ENCODE measurements at places on chromosomes 5 and 9.

DNA sequence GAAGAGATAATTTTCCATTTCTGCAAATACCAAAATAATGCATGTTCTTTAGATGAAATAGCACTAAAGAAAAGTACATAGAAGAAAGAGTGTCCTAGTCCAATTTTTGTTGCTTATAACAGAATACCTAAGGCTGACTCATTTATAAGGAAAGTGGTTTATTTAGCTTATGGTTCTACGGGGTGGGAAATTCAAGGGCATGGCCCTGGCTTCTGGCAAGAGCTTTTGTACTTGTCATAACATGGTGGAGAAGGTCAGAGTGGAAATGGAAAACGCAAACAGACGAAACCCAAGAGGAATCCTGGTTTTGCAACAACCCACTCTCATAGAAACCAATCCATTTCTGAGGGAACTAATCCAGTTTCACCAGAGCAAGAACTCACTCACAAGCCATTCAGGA lies 283.7 kb downstream of the CSNK1G3 start:
- DNase-seq, result no peak

DNA sequence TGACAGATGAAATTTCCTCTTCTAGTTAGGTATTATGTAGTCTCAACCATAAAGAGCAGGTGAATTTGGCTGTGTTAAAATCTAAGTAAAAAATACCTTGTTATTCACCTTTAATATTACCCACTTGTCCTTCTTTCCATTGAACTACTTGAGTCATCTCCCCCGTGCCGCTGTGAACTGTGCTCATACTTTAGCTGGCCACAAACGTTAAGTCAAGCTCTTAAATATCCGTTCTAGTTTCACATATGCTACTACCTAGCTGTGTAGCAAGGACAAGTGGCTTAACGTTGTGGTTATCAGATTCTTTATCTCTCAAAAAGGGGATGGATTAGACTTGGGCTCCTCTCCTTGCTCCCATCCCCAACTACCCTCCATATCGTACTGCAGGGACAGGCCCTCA lies 110.4 kb downstream of the EFNA5 start:
- no peak for DNase-seq

GRCh38 chr5:54981928-54982327 lies 3.5 kb downstream of the ESM1 start:
- DNase-seq, result no peak

DNA sequence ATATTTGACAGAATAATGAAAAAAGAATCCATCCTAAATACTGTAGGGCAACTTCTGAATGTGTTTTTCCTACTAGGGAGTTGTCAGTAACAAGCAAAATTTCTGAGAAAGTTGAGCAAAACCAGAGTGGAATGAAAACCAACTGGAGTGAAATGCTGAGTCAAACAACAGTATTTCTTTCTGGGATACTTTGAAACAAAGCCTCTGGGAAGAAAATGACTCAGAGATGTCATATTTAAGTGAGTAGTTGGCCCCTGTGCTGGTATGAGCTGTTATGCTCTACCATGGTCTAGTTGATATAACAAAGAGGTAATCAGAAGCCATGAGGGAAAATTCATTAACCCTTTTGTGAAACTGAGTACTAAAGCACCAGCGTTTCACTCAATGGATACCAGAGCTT lies 372.1 kb upstream of the C9orf72 start:
- no peak for DNase-seq

- no peak for DNase-seq
Measured at GRCh38 chr5:179228341-179229121, 116.7 kb downstream of the ADAMTS2 start.

DNA sequence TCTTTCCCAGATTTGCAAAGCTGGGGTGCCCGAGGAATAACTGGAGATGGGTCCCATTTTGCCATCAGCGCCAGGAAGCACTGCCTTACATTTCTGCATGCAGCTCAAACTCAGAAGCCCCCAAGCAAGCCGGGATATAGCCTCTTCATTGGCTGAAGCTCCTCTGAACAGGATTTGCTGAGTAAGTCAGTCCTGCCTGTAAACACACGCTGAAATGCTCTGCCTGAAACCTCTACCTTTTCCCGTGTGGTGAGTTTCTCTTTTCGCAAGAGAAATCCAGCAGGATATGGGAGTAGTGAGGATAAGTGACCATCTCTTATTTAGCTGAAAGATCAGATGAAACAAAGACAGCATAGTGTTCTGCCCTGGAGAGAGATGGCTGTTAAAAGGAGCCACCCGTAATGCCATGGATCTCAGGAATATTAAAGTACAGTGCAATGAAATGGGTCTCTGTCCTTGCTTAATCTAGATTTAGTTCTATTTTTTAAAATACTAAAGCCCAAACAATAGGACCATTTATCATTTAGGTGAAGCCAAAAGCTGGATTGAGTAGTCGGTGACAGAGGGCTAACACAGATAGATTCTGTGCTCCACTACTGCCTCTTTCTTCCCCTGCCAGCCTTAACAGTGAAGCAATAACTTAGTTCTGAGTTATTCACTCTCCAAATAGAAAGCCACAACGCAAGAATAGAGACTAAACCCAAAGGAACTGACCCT lies 177.5 kb upstream of the PPP2R2B start:
- no peak for DNase-seq

DNA sequence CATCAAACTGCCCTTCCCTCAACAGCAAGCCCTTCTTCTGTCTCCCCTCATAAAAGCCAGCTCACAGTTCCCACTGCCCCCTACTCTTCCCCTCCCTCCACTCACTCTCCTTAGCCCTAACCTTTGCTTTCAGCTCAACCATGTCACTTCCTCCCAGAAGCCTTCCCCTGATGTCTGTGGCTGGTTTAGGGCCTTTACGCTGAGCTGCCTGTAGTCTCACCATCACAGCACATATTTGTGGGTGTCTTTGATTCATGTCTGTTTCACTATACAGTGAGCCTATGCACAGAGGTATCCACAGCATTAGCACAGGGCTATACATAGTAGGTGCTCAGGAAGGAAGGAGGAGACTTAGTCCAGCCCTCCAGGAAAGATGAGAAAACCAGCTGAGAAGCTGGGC lies 34.7 kb downstream of the C9orf50 start:
- DNase-seq, result no peak

- DNase-seq, result no peak
Measured at GRCh38 chr5:71762826-71763225, 43.8 kb downstream of the CARTPT start.

- DNase-seq, result no peak
Measured at GRCh38 chr5:1792842-1793266, 6.8 kb downstream of the MRPL36 start.

- DNase-seq, result no peak
Measured at GRCh38 chr9:133656211-133657119, 20.3 kb downstream of the DBH start.

DNA sequence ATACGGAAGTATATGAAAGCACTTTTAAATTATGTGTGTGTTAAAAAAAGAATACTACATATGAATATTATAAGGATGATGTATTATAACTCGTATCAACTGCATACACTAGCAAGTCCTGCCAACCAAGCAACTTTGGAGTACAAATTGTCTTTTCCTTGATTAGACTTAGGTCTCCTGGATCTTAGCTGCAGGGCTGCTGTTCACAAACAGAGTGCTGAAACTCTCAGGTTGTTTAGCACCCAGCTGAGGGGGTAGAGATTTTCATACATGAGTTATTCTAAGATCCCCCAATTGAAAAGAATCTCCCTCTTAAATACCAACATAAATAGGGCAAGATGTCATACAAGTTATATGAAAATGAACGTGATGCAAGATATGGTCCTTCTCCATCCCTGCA lies 149.8 kb upstream of the TNC start:
- DNase-seq, result no peak

DNA sequence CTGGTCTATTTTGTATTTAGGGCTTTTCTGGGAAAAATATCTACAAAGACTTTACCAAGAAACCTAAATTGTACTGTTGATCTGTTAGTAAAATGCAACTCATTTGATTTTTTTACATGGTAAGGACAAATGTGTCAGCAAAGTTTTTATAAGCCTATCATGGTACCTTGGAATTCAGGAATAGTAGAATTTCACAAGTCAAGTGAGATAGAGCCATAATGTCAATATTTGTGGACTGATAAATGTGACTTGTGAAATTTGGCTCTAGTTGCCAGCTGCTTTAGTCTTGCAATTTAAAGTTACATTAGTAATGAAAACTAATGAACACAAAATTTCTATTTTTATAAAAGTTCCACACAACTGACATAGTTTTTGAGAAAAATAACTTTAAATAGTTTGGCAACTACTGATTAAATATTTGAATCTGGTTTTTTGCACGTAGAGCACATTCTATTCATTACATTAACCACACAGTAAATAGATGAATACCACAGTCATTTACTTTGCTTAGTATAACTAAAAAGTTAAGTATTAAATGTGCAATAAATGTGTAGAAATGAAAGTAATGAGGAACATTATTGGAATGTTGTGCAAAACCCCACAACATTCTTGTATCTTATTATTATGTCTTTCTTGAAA lies 41.2 kb upstream of the RIOK2 start:
- no peak for DNase-seq

DNA sequence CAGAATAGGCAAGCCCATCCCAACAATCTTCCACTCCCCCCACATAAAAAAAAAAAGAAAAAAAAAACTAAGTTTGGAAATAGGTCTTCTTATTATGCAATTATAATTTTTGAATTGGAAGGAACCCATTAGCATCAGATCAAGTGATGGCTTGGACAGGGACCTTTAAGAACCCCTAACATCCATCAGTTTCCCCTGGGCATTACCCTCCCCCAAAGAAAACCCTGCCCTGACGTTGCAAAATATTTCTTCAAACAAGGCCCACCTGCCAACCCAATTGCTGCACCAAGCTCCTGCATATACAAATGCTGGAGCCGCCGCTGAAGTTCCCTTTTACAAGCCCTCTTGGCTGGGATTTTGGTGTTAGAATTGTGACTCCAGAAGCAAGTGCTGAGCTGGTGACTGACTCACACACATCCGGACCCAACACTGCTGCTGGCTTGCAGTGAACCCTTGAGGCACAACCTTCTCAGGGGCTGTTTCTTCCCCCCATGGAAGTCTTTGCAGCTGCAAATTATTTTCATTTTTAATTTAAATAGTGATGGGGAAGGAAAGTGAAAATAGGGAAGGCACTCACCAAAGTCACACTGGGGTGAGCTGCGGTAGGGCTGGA lies 56.1 kb upstream of the AFAP1L1 start:
- no peak for DNase-seq

DNA sequence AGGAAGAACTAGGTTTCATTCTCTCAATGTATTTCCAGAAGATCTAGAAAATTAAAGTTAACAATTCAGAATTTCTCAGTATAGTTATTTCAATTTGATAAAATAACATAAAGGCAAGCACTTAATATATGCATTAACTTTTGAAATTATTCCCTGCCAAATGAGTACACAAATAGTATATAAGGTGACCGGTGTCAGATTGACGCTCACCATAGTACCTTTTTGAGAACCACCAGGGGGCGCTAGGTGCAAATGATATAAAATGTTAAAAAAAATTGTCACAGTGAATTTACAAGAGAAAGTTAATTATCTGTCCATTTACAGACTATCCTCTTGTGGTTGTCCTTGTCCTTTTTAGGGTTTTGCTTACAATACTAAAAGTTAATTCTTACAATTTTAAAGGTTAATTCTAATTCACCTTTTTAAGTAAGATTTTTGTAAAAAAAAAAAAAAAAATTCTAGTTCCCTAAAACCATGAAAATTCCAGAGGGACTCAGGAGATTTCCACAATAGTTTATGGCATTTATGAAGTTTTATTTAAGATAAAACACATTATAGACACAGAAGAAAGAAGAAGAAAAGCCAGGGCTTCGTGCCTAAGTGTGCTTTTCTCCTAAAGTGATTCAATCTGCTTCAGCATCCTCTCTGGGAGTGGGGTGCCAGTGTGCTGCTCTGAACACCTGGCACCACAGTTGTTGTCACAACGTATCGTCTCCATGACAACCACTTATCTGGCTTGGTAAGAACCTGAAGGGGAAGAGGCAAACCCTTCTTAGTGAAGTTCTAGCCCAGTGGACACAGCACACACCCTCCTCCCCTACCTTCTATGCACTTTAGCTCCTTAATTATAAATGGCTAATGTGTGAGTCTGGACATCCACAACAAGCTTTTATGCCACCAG lies 1.7 kb downstream of the ADAMTS16 start:
- peak; percentile 62 for DNase-seq

DNA sequence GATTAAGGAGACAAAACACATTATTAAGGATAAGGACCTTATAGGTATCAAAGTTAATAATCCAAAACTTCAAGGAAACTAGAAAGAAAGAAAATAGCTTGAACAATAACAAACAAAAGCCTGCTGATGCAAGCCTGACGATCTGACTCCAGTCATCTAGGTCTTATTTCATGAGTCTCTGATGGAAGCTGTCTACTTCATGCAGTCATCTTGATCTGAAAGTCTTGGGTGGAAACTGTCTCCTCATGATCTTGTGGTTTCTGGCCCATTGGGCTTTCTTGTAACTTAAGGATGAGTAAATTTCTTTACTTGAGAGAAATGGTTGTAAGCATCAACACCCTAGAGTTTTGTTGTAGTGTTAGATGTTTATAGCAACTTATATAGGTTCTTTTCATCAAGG lies 20.6 kb upstream of the PSIP1 start:
- DNase-seq, result no peak
